HL-60 (cell line): ENCODE measurements at places on chromosomes 2 and 18.

- no peak for DNase-seq
Observed at GRCh38 chr2:197793456-197793855, 8.3 kb upstream of the BOLL start.

GRCh38 chr2:222959358-222959757 is 92.6 kb upstream of the KCNE4 start:
- DNase-seq = no peak

DNA sequence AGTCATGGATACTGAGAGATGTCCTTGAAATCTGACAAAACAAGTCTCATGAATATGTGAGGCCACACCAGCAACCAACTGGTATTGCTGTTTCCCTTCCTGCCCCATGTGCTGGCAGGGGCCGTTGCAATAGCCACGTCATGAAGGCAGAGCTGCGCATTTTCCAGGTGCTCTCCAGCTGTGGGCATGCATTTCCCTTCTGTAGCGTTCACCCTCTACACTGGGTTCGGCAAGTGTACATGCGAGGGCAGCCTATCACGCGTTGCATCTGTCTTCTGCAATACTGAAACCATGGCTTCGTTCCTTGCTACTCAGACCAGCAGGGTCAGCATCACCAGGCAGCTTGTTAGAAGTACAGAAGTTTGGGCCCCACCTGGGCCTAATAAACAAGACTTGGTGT is 17.4 kb downstream of the ARL4C start:
- DNase-seq = no peak

- no peak for DNase-seq
Observed at GRCh38 chr2:190043441-190043840, 19.1 kb downstream of the MSTN start.

- DNase-seq = no peak
Observed at GRCh38 chr2:43874776-43875451, 36.1 kb downstream of the ABCG8 start.

DNA sequence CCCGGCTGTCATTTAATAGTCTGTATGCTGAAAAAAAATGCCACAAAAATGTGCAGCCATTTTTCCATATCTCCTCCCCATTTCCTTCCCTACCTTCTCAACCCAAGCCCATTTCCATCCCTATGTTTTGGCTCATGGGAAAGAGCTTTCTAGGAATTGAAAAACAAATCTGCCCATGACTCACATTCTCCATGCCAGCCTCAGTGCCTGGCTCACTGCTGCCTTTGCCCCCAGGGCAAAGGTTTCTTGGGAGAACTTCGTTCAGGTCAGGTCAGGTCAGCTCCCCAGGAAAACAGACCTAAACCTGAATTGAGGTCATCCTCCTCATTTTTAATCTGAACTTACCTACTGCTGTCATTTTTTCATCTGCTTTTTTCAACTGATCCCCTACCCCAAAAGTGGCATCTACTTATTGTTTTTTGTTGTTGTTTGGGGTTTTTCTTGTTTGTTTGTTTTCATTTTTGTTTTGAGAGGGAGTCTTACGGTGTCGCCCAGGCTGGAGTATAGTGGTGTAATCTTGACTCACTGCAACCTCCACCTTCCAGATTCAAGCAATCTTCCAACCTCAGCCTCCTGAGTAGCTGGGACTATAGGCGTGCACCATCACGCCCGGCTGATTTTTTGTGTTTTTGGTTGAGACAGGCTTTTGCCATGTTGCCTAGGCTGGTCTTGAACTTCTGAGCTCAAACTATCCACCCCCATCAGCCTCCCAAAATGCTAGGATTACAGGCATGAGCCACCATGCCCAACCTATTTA is 66.7 kb downstream of the FECH start:
- no peak for DNase-seq

DNA sequence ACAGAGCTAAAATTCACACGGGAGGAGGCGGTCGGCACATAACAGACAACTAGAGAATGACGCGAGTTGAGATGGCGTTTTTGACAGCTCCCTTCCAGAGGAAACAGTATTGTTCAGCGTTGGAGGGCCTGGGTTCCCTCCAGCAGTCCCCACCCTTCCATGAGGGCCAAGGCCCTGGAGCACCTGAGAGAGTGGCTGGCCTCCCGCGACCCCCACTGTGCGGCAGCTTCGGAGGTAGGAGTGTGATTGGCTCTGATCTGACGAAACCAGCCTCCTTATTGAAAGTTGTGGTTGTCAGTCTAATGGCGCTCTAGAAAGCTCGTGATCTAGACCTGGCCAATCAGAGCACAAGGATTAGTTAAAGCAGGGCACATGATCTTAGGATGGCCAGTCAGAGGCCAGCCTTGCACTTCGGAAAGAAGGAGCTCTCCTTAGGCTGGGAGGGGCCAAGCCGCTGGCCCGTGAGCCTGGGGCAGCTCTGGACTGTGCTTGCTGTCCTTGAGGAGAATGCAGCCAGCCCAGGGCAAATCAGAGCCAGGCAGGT is 104.5 kb upstream of the CELF4 start:
- DNase-seq = no peak

GRCh38 chr18:54878159-54878622 is 49.9 kb downstream of the RAB27B start:
- DNase-seq = no peak

DNA sequence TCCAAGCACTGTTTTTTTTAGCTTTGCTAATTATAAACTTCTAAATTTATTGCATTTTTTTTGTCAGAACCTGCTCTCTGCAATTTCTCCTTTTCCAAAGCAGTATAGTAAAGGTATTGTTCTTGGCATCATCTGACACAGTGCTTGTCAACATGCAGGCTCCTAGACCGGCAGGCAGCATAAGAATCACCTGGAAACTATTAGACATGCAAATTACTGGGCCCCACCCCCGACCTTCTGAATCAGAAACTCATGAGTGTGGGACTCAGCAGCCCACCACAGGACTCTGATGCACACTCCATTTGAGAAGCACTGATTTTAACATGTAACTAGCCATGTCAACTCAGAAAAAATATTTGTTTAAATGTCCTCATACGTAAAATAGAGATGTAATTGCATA is 551.1 kb upstream of the CELF4 start:
- no peak for DNase-seq

- no peak for DNase-seq
Observed at GRCh38 chr2:190722061-190722759, 73.3 kb downstream of the NAB1 start.

GRCh38 chr2:153873052-153874048 is 1.6 kb downstream of the GALNT13 start:
- DNase-seq = no peak

GRCh38 chr2:240917009-240917683 is 11.0 kb downstream of the CROCC2 start:
- no peak for DNase-seq

- no peak for DNase-seq
Observed at GRCh38 chr2:121450301-121450700, 80.4 kb upstream of the RNU4ATAC start.

- no peak for DNase-seq
Observed at GRCh38 chr2:146944601-146945000, 900.2 kb upstream of the ACVR2A start.

- no peak for DNase-seq
Observed at GRCh38 chr2:131092458-131093005, 728 bp downstream of the FAM168B start.

- no peak for DNase-seq
Observed at GRCh38 chr18:42164556-42164955, 209.5 kb downstream of the PIK3C3 start.

DNA sequence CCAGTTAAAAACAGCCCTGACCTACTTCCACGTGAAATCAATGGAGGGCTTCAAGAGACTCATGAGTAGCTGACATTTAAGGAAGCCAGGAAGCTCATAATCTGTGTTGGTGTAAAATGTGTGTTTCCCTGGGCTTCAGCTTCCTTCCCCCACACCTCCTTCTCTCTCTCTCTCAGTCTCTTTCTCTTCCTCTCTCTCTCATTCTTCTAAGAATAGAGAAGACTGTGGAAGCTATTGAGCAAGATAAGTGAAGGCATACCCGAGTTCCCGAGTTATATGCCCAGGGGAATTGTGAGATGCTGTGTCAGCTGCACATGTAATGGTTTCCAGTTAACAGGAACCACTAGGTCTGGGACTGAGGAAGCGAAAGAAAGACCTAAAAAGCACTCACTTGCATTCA is 199.4 kb downstream of the NYAP2 start:
- no peak for DNase-seq

DNA sequence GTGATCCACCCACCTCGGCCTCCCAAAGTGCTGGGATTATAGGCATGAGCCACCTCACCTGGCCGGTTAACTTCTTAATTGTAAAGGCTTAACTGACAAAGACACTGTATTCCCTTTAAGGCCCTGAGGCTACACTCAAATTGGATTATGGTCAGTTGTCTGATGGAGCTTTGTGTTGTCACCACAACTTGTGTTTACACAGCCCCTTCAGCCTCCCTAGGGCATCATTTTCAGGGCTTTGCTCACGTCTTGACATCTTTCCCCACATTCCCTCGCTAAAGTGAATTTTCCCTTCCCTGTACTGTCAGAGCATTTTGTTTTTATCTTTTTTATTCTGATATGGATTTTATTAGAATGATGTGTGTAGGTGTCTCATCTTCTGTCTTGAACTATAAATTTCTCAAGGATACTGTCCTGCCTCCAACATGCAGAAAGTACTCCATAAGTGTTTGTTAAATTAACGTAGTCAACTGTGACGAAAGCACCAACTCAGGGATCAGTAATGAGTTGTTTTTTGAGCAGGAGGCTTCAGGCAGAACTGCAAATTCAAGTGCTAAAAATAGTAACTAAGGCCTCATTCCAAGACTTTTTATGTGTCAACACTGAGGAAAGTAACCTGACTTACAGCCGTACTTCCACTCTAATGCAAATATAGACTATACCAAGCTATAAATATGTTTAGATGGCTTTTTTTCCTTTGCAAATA is 77.1 kb upstream of the NARS1 start:
- DNase-seq = no peak

DNA sequence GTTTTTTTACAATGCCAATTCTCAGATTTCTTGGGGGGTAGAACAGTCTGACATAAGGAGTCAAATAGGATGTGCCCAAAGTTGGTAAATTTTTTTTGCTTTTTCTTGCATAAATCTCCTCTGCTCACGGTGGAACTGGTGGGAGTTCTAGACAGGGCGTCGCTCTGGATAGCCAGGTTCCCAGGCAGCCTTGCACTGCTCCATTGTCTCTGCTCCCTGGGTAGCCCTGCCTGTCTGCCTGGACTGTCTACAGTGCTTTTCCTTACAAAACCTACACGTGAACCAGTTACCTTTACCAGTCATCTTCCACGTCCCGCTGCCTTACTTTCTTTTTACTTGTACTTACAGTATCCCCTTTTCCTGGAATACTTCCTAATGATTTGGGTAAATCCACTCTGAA is 117.1 kb downstream of the ZNF407 start:
- no peak for DNase-seq

DNA sequence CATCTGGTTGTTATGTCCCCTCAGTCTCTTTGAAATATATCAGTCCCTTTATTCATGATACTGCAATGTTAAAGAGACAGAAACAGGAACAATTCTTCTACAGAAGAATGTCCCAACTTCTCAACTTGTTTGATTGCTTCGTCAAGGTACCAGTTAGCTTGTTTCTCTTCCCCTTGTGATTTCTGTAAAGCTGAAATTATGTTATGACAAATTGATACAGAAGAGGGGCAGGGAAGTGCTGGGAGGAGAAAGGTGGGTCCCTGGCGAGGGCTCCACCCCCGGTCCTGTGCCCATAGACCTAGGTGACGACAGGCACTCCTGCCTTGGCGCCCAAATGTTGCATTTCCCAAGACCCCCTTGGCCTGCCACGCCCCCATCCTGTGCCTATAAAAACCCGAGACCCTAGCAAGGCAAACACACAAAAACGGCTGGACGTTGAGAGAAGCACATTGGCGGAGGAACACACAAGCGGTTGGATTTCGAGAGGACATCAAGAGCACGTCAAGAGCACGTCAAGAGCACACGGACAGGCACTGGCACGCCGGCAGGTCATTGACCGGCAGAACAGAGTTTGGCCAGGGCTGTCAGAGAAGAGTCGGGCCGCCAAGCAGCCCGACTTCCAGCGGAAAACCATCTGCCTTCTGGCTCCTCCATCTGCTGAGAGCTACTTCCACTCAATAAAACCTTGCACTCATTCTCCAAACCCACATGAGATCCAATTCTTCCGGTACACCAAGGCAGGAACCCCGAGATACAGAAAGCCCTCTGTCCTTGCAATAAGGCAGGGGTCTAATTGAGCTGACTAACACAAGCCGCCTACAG is 11.5 kb upstream of the RTN4 start:
- no peak for DNase-seq

DNA sequence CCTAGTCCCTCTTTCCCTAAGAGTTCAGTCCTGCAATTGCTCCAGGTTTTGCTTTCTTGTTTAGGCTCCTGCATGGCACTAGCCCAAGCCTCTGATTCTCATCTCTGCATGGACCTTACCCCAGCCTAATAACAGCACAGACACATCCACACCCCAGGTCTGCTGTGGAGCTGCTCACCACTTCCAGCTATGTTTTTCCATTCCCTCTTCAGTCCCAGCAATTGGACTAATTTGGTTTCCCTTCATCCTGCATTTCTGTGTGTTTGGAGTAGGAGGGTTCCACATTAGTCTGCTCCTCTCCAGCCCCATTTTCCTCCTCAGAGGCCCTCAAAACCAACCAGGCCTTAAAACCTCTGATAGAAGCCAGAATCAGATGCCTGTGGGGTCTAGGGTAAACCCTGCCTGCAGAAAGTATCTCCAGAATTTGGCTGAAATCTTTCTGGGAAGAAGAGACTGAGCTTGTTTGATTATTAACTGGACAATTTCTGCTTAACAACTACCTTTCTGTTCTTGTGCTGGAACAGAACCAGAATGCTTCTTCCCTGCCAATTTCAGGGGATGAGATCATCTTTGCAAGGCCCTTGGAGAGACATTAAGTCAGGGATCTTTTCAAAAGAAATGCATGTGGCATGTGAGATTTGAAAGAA is 95.9 kb downstream of the GFPT1 start:
- no peak for DNase-seq

- no peak for DNase-seq
Observed at GRCh38 chr2:229226382-229226781, 44.7 kb downstream of the PID1 start.
